H1 (cell line): ENCODE measurements at places on chromosomes 13 and 19. TPM values are rescaled to one million over a fixed set of nuclear protein-coding genes. Genes with fewer than 3 reads are reported as not detected.

The METTL21C gene
- not detected in 2 replicates for polyA plus RNA-seq

The KLK14 gene
- 0.09 and 0.22 TPM in 2 replicates for polyA plus RNA-seq

The NOVA2 gene
- 3.2 and 4.5 TPM in 2 replicates for polyA plus RNA-seq

DNA sequence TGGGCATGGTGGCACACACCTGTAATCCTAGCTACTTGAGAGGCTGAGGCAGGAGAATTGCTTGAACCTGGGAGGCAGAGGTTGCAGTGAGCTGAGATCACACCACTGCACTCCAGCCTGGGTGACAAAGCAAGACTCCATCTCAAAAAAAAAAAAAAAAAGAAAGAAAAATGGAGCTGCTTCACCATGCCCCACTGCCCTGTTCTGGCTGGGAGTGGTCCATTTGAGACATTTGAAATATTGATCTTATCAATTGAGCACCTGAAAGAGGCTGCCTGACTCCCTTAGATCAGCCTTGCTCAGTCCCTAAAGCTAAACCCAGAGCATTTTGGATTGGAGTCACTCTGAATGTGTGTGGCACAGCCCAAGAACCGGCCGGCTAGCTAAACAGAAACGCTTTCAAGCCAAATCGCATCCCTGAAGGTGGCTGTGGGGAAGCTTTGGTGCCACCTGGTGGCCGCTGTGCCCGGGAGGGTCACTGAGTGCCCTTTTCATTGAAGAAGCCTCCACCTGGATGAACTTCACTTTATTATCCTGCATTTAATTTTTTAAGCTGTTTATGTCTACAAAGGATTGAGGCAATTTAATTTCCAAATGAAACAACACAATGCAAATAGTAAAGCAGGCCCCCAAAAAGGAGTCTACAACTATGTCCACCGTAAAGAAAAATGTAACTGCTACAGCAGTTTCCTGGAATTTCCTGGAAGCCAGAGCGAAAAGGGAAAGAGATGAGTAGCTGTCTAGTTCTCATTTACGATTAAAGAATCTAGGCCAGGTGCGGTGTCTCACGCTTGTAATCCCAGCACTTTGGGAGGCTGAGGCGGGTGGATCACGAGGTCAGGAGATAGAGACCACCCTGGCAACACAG is 53.1 kb upstream of the SERPINE3 start:
- no peak overlapping the region for H3K4me3 ChIP-seq

The LILRB4 gene
- polyA plus RNA-seq: not detected in 2 replicates

DNA sequence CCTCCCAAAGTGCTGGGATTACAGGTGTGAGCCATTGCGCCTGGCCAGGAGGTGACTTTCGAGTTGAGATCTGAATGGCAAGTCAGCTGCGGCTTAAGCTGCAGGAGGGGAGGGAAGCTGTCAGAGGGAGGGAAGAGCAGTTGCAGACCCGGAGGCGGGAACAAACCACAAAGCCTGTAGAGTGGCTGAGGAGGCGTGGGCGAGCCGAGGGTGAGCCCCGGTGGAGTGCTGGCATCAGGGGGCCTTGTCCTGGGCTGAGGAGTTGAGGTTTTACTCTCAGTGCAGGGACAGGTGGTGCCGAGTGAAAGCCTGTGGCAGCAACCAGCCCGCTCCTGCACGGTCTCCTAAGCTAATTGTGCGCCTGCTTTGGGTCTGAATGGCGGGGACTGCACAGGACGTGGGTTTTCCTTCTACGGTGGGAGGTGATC is 24.2 kb downstream of the PPP1R37 start:
- H3K27me3 ChIP-seq: no peaks in the 10 kb centered on the region
- no peaks in the 10 kb centered on the region for H3K36me3 ChIP-seq
- H3K27ac ChIP-seq: no peak overlapping the region
- no peak for DNase-seq
- no peaks in the 10 kb centered on the region; the same call in none of the 2 replicates for H3K4me1 ChIP-seq
- no peak overlapping the region for H3K4me3 ChIP-seq

The PRR19 gene
- polyA plus RNA-seq: 7.5 and 8.9 TPM in 2 replicates

The SLC25A42 gene
- polyA plus RNA-seq: 5.9 and 10.5 TPM in 2 replicates

GRCh38 chr13:61824168-61824567 is 408.5 kb upstream of the PCDH20 start:
- no peak overlapping the region for H3K27ac ChIP-seq
- H3K4me1 ChIP-seq: no peaks in the 10 kb centered on the region
- no peaks in the 10 kb centered on the region for H3K36me3 ChIP-seq
- H3K4me3 ChIP-seq: no peak overlapping the region
- no peaks in the 10 kb centered on the region for H3K27me3 ChIP-seq
- no peak for DNase-seq

GRCh38 chr13:41919031-41919740 is 41.7 kb downstream of the VWA8 start:
- H3K27me3 ChIP-seq: no peaks in the 10 kb centered on the region
- no peaks in the 10 kb centered on the region for H3K4me1 ChIP-seq
- no peak for DNase-seq
- H3K27ac ChIP-seq: no peak overlapping the region
- H3K36me3 ChIP-seq: no peaks in the 10 kb centered on the region

GRCh38 chr13:34722922-34723321 is 219.1 kb upstream of the NBEA start:
- H3K36me3 ChIP-seq: no peaks in the 10 kb centered on the region
- H3K4me1 ChIP-seq: no peaks in the 10 kb centered on the region
- H3K4me3 ChIP-seq: no peak overlapping the region
- H3K27ac ChIP-seq: no peak overlapping the region
- H3K27me3 ChIP-seq: no peaks in the 10 kb centered on the region
- DNase-seq: no peak

DNA sequence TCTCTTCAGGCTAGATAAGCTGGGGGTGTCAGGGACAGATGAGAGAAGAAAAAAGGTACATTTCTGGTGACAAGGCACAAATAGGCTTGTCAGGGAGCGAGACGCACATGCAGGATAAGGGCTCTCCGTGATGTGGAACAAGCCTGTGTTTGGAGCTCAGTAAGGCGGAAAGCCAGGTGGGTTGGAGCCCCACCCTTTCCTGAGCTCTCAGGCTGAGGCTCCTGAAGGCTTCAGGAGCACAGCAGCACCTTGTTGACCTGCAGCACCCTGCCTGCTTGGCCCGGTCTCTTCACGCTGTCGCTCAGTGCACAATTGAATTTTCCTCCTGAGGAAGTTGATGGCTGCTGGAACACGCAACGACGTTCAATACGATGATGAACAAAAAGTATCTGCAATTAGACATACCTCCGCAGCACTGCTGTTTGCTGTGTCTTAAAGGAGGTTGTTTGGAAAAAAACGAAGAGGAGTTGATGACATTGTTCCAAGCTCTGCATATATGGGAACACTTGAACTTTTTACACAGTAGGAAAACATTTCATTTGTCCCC is 29.3 kb downstream of the SERP2 start:
- no peaks in the 10 kb centered on the region for H3K36me3 ChIP-seq
- no peak for DNase-seq
- H3K27me3 ChIP-seq: no peaks in the 10 kb centered on the region
- H3K4me1 ChIP-seq: peaks cover 53% of the 10 kb centered on the region
- H3K27ac ChIP-seq: no peak overlapping the region

GRCh38 chr13:114148521-114148855 is 16.1 kb upstream of the RASA3 start:
- H3K36me3 ChIP-seq: no peaks in the 10 kb centered on the region
- no peak for DNase-seq
- no peak overlapping the region for H3K27ac ChIP-seq
- H3K4me3 ChIP-seq: no peak overlapping the region
- H3K4me1 ChIP-seq: no peaks in the 10 kb centered on the region
- no peaks in the 10 kb centered on the region for H3K27me3 ChIP-seq

DNA sequence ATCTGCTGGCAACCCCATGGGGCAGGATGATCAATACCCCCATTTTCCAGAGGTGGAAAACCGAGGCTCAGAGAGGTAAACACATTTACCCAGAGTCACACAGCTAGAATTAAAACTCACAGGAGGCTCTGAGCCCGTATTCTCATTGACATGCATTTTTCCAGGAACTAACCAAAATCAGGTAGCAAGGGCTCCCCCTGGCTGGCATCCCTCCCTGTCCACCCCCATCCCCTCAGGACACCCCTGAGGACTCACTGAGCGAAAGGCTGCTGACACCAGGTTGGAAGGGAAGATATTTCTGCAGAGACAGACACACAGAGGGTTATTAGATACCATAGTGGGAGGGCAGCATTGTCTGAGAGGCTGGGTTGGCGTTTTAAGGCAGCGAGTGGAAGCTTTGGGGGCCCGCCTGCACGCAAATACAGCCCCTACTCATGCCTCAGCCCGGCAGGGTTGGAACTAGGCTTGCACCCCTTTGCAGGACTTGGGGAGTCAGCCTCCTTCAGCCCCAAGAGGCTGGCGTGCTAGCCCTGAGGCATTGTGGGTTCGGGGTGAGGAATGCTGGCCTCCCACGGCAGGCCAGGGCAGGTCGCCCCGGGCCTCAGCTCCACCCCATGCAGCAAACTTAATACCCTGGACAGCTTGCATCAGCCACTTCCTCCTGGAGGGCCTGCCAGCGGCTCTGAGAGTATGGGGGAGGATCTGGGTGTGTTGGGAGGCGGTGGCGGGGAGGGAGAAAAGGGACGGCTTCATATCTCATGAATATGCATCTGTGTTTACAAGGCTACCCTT is 3.9 kb downstream of the SLC1A5 start:
- no peaks in the 10 kb centered on the region for H3K27me3 ChIP-seq
- peaks cover 8% of the 10 kb centered on the region for H3K4me1 ChIP-seq
- peak overlapping the region; percentile 90 for H3K27ac ChIP-seq
- H3K4me3 ChIP-seq: peak overlapping the region; percentile 78

GRCh38 chr13:36124236-36124822 is 6.9 kb downstream of the DCLK1 start:
- no peak overlapping the region for H3K4me3 ChIP-seq
- H3K27me3 ChIP-seq: peaks cover 4% of the 10 kb centered on the region
- no peaks in the 10 kb centered on the region for H3K4me1 ChIP-seq
- H3K27ac ChIP-seq: no peak overlapping the region
- no peaks in the 10 kb centered on the region for H3K36me3 ChIP-seq

The ZNF667 gene
- 3.1 and 4.4 TPM in 2 replicates for polyA plus RNA-seq

GRCh38 chr19:4094761-4095487 is 28.2 kb upstream of the ZBTB7A start:
- no peaks in the 10 kb centered on the region for H3K4me1 ChIP-seq
- no peak overlapping the region for H3K4me3 ChIP-seq
- DNase-seq: no peak
- no peak overlapping the region for H3K27ac ChIP-seq

The OSCAR gene
- 1.1 and 2.2 TPM in 2 replicates for polyA plus RNA-seq

The ZNF534 gene
- polyA plus RNA-seq: not detected in 2 replicates

- H3K36me3 ChIP-seq: no peaks in the 10 kb centered on the region
- H3K4me1 ChIP-seq: no peaks in the 10 kb centered on the region
- DNase-seq: no peak
These were observed 385.8 kb upstream of the ZNF507 start for GRCh38 chr19:31959527-31960018.

GRCh38 chr13:98326291-98326690 is 149.2 kb upstream of the RNF113B start:
- peak overlapping the region; percentile 57 for H3K27ac ChIP-seq
- DNase-seq: no peak
- no peak overlapping the region for H3K4me3 ChIP-seq
- no peaks in the 10 kb centered on the region for H3K36me3 ChIP-seq
- no peaks in the 10 kb centered on the region for H3K27me3 ChIP-seq

DNA sequence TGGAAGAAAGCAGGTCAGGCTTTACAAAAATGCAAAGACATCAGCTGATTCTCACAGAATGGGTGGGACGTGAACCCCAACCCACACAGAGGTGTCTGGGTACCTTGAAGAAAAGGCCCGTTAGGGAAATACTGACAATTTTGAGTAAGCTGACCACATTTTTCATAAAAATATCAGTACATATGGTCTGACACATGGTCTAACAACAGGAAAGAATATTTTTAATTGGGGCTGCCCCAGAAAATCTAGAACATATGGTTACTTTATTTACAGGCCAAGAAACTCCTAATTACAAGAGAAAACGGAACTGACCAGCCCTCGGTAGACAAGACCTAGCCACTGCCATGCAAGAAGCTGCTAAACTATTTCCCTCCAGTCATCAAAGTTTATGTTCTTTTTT is 48.7 kb upstream of the ITM2B start:
- H3K27ac ChIP-seq: no peak overlapping the region
- DNase-seq: no peak
- no peak overlapping the region for H3K4me3 ChIP-seq
- H3K27me3 ChIP-seq: no peaks in the 10 kb centered on the region
- peaks cover 2% of the 10 kb centered on the region for H3K4me1 ChIP-seq
- no peaks in the 10 kb centered on the region for H3K36me3 ChIP-seq

GRCh38 chr19:1522838-1523237 is 1.0 kb upstream of the PLK5 start:
- H3K27me3 ChIP-seq: peaks cover 30% of the 10 kb centered on the region
- no peak overlapping the region for H3K4me3 ChIP-seq
- DNase-seq: no peak
- no peak overlapping the region for H3K27ac ChIP-seq
- H3K4me1 ChIP-seq: no peaks in the 10 kb centered on the region

DNA sequence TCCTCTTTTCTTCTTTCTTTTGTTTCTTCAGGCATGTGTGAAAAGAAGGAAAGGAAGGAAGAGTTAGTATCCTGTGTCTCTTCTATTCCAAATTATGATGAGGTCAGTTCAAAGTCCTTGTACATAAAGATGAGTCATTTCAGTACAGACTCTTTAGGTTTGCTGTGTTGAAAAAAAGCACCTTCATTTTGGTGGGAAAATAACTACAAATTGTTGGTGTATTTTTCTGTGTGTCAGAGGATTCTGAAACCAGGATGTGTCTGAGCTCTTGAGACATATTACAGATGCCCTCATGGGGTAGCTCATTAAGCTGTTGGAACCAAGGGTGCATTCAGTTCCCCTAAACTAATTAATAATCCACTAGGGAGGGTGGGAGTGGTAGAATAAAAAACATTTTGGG is 5.8 kb upstream of the HSPH1 start:
- H3K27me3 ChIP-seq: no peaks in the 10 kb centered on the region
- H3K4me3 ChIP-seq: no peak overlapping the region
- H3K36me3 ChIP-seq: no peaks in the 10 kb centered on the region
- no peak for DNase-seq
- H3K4me1 ChIP-seq: no peaks in the 10 kb centered on the region
- H3K27ac ChIP-seq: no peak overlapping the region

The GJB2 gene
- polyA plus RNA-seq: 0.11 and 0.21 TPM in 2 replicates

DNA sequence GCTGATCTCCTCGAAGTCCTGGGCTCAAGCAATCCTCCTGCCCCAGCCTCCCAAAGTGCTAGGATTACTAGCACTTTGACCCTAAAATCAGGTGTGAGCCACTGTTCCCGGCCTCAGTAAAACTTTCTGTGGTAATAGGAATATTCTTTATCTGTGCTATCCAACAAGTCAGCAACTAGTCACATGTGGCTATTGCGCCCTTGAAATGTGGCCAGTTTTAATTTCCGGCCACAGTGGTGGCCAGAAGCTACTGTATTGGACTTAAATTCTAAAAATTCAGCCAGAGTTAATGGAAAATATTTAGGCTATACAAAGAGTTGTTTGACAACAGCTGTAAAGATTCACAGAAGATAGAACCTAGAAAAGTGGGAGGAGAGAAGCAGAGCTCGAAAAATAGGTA is 30.0 kb downstream of the KEAP1 start:
- DNase-seq: no peak
- H3K27ac ChIP-seq: no peak overlapping the region
- no peaks in the 10 kb centered on the region for H3K36me3 ChIP-seq
- H3K4me3 ChIP-seq: no peak overlapping the region

The SELENOV gene
- polyA plus RNA-seq: 10.7 and 21.8 TPM in 2 replicates

- no peak overlapping the region for H3K27ac ChIP-seq
- no peaks in the 10 kb centered on the region for H3K4me1 ChIP-seq
- no peaks in the 10 kb centered on the region for H3K36me3 ChIP-seq
- no peak overlapping the region for H3K4me3 ChIP-seq
These were observed 14.6 kb downstream of the METTL21C start for GRCh38 chr13:102680133-102680717.
